Activated T-helper 1 cell treated with Interleukin-2 at 50 U/mL for 16 hours (primary cell): ENCODE measurements at places on chromosomes 7 and 10.

DNA sequence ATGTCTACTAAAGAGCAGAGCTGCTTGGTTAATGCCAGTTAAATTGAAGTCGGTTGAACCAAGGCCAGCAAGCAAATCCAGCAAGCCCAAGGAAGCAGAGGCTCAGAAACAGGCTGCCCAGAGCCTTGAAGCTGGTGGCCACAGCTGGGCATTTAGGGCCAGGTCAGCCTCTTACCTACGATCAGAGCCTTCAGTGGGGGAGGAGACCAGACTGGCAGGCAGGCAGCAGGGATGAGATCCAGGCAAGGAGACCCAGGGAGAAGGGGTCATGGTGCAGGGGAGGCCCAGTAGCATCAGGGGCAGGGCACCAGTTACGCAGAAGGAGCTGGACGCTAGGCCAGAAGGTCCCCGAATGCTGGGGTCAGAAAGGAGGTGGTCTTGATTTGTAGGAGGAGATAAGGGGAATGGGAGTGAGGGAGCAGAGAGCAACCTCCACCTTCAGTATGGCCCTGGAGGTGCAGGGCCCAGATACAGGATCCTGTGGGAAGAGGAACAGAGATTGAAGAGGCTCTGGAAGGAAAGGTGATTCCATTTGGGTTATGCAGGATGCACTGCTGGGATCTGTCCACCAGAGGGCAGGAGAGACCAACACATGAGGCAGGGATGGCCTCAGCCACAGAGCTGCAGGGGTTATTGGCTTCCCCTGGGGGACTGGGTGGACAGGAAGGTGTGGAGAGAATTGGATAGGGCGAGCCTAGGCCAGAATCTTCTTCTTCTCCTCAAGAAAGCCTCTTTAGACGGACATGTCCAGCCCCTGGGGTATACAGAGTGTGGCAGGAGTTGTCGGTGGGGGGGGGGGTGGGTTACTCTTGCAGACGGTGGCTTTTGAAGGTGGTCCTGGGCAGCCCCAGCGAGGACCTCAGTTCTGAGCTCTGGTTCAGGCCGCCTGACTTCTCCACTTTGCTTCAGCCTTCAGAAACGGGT lies 132.6 kb upstream of the PODXL start:
- DNase-seq: peak; percentile 4

DNA sequence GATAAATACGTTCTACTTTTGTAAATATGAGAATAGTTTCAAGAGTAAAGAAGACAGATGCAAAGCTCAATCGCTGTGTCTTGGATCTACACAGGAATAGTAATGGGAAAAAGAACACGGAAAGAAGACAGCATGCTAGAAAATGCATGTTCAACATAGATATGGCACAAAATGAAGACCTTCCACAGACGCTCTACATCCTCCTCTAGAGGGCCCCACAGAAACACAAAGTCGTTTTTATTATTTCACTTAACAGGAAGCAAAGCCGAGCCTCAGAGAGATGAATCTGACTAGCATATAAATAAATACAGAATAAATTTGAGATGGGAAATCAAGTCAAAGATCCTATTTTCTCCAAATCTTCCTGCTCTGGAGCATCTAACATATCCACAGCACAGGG lies 292.6 kb downstream of the PARD3 start:
- no peak for DNase-seq

DNA sequence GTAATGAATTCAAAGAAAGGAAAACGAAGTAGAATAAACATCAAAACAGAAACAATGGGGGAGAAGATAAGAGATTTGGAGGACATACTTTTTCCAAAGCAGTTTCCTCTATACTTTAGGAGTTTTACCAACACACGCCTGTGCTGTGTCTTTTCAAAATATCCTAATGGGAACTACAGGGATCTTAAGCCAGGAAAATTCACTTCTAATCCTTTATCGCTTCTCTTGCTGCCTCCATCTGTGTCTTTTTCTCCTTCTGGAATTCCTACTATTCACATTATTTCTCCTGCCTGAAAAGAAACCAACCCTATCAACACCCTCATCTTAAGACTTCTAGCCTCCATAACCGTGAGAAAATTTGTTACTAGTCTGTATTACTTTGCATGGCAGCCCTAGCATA lies 6.8 kb downstream of the HNRNPF start:
- no peak for DNase-seq

DNA sequence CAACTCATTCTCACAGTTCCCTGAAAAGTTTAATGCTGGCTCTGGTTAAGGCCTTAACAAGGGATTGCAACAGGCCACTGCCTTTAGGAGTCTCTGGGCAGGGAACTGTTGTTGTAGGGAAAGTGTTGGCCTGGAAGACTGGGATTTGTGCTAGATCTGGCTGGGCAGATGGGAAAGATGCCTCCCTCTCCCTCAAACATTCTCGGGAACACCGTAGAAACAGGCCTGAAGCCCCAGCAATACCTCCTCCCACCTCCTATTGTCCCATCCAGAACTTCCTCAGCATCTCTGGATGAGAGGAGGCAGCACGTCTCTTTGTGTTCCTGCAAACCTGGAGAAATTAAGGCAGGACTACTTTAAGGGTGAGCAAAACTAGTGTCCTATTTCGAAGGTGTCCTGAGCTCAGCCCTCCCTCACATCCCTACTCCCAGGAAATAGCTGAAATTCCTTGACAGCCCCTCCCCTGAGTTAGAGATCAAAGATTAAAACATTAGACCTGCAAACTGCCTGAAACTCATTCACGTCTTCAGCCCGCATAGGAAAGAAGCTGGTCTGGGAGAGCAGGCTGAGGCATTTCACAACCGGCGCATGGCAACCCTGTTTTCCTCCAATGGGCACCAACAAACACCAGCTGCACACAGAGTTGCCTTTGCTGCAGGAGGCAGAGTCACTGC lies 10.9 kb upstream of the MAP3K8 start:
- DNase-seq: no peak

DNA sequence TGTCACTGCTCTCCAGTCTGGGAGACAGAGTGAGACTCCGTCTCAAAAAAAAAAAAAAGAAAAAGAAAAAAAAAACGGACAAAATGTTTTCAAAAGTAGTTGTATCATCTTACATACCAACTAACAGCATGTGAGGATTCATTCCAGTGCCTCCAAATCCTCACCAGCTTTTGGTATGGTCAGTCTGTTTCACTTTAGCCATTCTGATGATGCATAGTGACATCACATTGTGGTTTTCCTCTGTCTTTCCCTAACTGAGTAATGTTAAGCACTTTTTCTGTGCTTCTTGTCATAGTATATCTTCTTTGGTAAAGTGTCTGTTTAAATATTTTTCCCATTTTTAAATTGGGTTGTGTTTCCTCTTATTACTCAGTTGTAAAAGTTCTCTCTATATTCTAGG lies 251.4 kb upstream of the CTBP2 start:
- DNase-seq: no peak

GRCh38 chr7:132154695-132155471 lies 421.4 kb downstream of the PLXNA4 start:
- no peak for DNase-seq

DNA sequence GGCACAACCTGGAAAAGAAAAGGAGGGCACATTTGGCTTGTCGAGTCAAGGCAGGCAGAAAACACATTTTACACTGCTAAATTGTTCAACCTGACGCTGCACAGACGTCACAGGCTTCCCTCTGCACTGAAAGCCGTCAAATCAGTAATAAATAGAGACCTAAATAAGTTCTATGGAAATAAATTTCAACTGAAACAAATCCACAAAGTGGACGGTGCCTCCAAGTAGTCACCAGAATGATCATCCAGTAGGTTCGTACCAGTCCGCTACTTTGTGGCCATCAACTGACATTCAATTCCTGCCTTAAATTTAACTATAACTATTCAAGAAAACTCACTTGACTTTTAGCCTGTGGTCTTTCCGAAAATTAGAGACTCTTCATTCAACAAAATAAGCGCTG lies 49.0 kb downstream of the NPVF start:
- no peak for DNase-seq

GRCh38 chr7:120996333-120996987 lies 7.9 kb downstream of the CPED1 start:
- DNase-seq: no peak

DNA sequence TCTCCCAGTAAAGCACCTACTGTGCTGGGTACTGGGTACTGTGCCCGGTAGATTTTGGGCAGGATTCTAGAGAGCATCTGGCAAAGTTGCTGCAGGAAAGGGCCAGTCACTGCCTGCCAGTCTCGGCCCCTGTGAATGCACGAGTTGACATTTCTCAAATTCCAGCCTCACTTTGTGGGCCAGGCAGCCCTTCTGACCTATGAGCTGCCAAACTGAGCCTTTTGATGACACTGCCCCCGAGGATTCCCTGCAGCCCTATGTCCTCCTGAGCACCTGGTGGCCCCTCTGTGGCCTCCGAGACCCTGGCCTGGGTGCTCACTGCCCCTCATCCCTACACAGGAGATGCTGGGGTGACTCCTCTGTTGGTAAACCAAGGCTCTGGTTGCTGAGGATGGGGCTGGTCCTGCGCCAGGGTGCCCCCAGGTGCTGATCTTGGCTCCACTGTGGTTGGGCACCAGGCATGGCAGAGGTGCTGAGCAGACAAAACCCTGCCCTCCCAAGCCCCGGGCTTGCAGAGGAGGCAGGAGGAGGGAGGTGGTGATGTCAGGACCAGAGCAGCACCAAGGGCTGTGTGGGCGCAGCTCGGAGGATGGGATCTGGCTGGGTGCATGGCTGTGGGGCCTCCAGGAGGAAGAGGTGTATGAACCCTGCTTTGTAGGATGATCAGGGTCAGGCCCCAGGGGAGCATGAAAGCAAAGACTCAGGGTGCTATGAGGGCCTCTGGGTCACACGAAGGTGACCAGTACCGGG lies 16.2 kb downstream of the LHPP start:
- no peak for DNase-seq

GRCh38 chr7:29271319-29271658 lies 76.7 kb downstream of the CHN2 start:
- DNase-seq: no peak

DNA sequence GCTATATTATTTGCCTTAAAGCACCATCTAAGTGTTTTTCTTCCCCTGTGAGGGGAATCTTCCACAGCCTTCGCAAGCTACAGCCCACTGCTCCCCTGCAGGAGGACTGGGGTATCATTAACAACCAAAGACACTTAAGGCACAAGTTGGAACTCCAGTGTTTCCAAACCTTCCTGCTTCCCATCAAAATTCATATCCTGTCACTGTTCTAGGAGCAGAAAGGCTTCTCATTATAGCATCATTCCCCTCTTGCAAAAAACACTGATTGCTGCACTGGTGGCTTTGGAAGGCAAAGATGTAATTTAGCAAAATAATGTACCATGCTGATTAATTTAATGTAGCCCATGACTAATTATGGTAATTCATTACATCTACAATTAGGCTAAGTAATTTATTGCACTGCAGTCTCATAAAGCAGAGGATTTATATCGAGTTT lies 207.2 kb downstream of the SKAP2 start:
- no peak for DNase-seq

- no peak for DNase-seq
Measured at GRCh38 chr7:43495572-43495971, 87.3 kb upstream of the STK17A start.

DNA sequence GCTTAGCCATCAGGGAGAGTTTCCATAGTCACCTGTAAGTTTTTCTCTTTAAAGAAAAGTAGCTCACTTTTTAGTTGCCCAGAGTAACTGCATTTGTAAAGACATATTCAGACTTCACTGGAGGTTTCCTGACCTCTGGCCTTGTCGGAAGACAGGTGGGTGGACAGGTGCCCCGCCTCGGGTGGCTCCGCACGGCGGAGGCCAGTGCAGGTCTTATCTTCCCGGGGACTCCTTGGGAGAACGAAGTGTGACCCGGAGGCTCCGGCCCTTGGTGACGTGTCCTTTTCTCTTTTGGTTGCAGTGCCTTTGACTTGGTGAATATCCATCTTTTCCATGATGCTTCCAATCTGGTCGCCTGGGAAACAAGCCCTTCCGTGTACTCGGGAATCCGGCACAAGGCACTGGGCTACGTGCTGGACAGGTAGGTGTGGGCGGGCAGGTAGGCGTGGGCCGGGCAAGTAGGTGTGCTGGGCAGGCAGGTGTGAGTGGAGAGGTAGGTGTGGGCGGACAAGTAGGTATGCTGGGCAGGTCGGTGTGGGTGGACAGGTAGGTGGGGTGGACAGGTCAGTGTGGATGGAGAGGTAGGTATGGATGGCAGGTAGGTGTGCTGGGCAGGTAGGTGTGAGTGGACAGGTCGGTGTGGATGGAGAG lies 75.8 kb downstream of the NKX6-2 start:
- no peak for DNase-seq

DNA sequence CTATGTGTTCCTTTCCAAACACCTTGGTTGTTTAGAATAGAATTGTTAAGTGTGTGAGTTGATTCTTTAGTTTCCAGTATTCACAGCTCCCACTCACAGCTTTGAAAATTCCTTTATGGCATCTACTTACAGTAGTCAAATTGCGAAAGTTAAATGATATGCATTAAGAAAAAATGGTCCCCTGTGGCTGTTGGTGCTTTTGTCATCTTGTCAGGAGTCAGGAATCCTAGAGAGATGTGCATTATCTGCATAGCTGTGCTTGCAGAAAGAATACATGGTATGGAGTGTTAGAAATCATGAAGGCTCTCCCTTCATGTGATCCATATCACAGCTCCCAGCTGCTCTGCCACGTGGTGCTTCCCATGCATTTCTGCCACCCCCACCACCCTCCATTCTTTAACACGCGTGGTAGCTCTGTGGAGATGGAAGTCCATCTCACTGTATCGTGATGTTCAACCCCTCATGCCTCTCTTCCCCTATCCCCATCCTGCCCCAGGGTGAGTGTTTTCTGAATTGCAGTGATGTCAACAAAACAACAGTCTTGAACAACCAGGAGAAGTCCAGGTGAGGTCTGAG lies 29.2 kb upstream of the CTTNBP2 start:
- DNase-seq: no peak

GRCh38 chr10:132470410-132471124 lies 67.0 kb upstream of the INPP5A start:
- no peak for DNase-seq

- DNase-seq: no peak
Measured at GRCh38 chr10:99318048-99318447, 11.1 kb upstream of the CNNM1 start.

- no peak for DNase-seq
Measured at GRCh38 chr7:159084069-159084801, 60.4 kb downstream of the VIPR2 start.

- no peak for DNase-seq
Measured at GRCh38 chr7:132964876-132965275, 117.0 kb downstream of the CHCHD3 start.

DNA sequence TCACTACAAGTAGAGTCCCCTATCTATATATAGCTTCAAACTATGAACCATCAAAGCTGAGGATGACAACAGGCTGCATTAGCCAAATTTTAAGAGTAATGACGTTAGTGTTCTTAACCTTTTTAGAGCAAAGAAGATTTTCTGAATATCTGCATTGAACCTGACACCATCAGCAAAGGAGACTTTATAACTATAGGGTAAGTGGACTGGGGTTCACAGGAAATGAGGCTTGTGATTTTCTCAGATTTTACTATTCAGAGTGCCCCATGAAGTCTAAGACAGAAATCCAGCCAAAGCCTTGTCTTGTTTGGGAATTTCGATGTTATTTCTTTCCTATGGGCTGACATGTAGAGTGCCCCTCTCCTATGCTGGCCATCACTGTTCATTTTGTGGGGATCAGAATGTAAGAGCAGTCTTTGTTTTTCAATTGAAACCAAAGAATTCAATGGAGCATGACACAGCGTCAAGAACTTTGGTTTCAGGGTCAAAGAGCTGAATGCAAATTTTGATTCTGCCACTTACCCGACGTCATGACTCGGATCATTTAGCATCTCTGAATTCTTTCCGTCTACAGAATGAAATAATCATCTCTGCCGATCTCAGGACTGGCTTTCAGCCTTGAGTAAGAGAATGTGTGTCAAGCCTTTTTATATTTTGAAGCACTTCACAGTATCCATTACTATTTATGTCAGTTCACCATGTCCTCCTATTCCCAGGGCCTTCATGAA lies 52.7 kb downstream of the DENND11 start:
- no peak for DNase-seq

- DNase-seq: peak; percentile 43
Measured at GRCh38 chr7:92621026-92621540, 30.9 kb upstream of the FAM133B start.
